ENCODE measurements at places on chromosomes 12 and 14.

- no peak for DNase-seq
Measured at GRCh38 chr14:39459795-39460478, 27.7 kb upstream of the FBXO33 start.

- no peak for DNase-seq
Measured at GRCh38 chr12:21940549-21941505, at the start of gene ABCC9. TSS of gene ABCC9 (minus strand) at chr12:21941426. CDS start at chr12:21936674, 4,752 bp downstream.

GRCh38 chr12:103884316-103884715 is 43.3 kb upstream of the NT5DC3 start:
- peak; percentile 2 for DNase-seq

GRCh38 chr12:21828136-21828775 is 53.8 kb upstream of the KCNJ8 start:
- DNase-seq: no peak

DNA sequence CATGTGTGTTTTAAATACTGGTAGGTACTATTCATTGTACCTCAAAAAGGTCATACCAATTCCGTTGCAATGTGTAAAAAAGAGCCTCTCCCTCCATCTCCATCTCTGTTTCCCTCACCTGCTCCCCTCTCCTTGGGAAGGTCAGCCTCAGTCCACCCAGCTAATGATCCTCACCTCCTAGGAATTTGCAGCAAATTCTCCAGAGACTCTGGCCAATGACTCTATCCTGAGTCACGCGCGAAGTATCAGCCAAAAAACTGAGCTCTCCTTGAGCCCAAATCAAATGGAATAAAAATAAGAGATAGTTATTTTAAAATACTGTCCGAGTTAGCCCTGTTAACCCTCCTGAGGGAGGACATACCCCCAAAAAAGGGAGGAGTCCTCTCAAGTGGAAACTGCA is 148.4 kb downstream of the DPF3 start:
- DNase-seq: no peak

GRCh38 chr12:56160193-56160763 is 2.1 kb downstream of the MYL6 start:
- DNase-seq: no peak

DNA sequence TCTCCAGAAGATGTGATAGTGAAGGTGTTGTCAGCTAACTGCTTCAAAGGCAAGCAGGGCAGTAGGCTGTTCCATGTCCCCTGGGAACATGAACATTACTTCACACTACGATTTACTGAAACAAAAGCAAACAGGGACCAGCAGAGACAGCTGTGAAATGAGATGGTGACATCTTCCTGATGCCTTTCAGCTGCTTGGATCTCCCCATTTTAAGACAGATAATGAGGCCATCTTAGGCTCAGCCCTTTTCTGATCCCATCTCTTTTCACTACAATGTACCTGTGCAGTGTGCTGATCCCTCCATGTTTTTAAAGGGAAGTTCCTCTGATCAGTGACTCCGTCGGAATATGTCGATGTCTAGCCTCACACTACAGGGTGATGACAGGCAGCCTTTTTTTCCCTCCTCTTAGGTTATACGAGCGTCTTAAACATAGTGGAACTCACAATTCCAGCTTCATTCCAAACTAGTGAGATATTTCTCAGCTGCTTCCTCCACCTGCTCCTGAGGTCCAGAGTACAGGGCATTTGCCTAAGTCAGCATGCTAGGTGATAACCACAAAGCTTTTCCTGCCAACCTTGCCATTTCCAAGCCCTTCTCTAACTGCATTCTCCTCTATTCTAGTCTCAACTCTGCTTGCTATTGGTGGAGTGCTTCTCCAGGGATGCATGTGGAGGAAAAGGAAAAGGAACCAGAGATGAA is 87.6 kb upstream of the EGLN3 start:
- peak; percentile 36 for DNase-seq
